ENCODE measurements at places on chromosomes 11 and 22.
A peak's percentile ranks its signal among the peaks of the same experiment; 100 is the strongest.

GRCh38 chr22:27750584-27751265 is 50.8 kb downstream of the MN1 start:
- no peak for DNase-seq

DNA sequence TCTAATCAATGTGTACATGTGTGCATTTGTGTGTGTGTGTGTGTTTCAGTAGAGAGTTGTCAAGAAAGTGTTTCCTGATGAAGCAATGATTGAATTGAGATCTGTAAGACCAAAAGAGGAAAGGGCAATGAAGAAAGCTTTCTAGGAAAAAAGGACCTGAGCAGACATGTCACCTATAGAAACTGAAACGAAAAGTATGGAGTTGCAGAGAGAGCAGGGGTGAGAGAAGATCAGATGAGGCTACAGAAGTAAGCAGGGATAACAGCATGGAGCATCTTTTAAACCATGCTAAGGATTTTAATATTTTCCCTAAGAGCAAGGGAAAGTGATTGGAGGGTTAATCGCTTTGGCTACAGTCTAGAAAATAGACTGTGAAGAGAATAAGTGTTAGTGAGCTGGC is 1459.4 kb upstream of the TENM4 start:
- DNase-seq, result no peak

GRCh38 chr22:26885441-26886261 is 228.3 kb downstream of the MIAT start:
- DNase-seq, result no peak

GRCh38 chr11:92802644-92803043 is 166.8 kb upstream of the MTNR1B start:
- no peak for DNase-seq

DNA sequence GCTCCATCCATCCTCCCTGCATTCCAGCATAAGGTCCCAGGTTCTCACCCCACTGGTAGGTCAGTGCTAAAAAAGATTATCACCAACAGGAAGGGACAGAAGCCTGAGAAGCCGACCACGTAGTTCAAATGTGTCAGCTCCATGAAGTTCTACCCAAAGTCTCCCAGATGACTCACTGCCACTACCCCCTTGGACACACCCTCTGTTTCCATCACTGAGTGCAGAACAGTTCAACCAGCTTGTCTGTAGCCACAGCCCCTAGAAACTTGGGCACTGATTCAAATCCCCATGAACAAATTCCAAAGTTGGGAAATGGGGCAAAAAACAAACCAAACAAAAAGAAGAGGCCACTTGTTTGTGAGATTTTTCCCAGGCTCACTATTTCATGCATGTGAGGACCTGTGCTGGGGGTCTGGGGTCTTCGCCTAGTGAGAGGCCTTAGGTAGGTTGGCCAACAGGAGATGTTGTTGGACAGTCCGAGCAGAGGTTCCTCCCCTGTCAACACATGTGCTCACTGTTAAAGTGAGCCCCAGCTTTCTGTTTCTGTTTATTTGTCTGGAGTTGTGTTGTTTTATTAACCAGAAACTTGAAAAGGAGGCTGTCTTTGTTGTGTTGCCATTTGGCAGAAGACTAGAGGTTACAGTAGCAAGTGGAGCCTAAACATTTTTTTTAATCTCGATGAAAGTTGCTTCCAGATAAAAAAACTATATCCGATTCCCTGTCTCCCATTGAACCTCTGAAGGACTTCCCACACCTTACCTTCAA is 24.2 kb upstream of the FLI1 start:
- DNase-seq, result no peak

DNA sequence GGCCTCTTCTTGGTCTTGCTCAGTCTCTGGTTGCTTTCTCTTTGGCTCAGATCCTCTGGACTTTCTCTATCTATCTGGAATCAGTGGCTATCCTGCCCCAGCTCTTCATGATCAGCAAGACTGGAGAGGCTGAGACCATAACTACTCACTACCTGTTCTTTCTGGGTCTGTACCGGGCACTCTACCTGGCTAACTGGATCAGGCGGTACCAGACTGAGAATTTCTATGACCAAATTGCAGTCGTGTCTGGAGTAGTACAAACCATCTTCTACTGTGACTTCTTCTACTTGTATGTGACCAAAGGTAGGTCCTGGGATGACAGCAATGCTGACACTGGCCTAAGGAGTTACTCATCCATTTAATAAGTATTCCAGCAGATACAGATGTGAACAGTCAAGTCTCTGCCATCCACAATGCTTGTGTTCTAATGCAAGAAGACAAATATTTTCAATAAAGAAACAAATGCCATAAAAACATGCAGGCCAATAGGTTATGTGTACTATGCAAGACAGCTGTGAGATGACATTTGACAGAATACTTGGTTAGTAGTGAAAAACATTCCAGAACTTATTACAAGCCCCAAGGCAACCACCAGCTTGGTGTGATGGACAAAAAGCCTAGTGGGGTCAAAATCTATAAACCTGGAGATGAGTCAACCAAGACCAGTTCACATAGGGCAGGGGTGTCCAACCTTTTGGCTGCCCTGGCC is 13.4 kb downstream of the KDELR3 start:
- no peak for DNase-seq

- no peak for DNase-seq
These were observed 35.4 kb upstream of the SERPIND1 start for GRCh38 chr22:20738394-20739089.

GRCh38 chr11:20360650-20361049 is 2.9 kb upstream of the HTATIP2 start:
- DNase-seq, result no peak

- DNase-seq, result peak; percentile 55
These were observed 10.1 kb downstream of the COA4 start for GRCh38 chr11:73866586-73866996.
